ENCODE measurements at places on chromosomes 5 and 9.

GRCh38 chr5:2732850-2733249 is 18.6 kb downstream of the IRX2 start:
- no peak for DNase-seq

GRCh38 chr9:112002131-112002846 is 105.7 kb downstream of the UGCG start:
- no peak for DNase-seq

GRCh38 chr9:109802491-109802890 is 22.5 kb downstream of the PALM2AKAP2 start:
- no peak for DNase-seq

- DNase-seq = no peak
Observed at GRCh38 chr5:135356522-135357318, 42.3 kb downstream of the MACROH2A1 start.

GRCh38 chr5:142795251-142795650 is 25.1 kb downstream of the ARHGAP26 start:
- DNase-seq = no peak

DNA sequence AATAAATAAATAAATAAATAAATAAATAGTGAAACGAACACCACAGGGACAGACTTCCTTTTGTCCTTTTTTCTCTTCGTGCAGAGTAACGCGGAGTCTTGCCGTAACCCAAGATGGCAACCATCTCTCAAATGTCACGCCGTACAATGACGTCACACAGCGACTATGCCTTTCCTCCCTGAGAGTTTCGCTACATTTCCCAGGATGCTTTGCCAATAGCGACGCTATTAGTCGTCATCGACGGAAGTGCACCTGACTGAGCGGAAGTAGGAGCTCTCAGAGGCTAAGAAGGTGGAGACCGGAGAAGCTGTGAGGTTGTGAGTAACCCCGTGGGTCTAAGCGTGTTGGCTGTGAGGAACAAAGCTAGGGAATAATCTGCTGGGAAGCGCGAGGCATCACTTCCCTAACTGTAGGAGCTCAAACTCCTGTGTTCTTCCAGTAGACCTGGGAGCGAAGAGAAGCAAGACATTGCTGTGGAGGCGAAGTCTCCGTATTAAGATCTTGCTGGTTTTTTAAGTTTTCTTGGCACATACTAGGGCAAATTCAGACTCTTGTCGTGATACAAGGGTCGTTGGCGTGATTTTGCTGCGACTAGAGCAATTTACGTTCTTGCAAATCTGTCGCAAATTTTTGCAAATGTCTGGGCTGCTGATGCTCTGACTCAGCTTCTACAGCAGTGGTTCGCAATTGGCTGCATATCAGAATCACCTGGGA is at the start of gene TTC1:
Gene TTC1, plus strand, starts transcription at position 263 of the 714 bp plus-strand sequence. CDS start 1,390 bp downstream, outside the sequence.
- DNase-seq = peak; percentile 72

- no peak for DNase-seq
Observed at GRCh38 chr9:72875221-72875620, 77.6 kb downstream of the ALDH1A1 start.

GRCh38 chr5:89211836-89212235 is 328.9 kb upstream of the MEF2C start:
- no peak for DNase-seq

DNA sequence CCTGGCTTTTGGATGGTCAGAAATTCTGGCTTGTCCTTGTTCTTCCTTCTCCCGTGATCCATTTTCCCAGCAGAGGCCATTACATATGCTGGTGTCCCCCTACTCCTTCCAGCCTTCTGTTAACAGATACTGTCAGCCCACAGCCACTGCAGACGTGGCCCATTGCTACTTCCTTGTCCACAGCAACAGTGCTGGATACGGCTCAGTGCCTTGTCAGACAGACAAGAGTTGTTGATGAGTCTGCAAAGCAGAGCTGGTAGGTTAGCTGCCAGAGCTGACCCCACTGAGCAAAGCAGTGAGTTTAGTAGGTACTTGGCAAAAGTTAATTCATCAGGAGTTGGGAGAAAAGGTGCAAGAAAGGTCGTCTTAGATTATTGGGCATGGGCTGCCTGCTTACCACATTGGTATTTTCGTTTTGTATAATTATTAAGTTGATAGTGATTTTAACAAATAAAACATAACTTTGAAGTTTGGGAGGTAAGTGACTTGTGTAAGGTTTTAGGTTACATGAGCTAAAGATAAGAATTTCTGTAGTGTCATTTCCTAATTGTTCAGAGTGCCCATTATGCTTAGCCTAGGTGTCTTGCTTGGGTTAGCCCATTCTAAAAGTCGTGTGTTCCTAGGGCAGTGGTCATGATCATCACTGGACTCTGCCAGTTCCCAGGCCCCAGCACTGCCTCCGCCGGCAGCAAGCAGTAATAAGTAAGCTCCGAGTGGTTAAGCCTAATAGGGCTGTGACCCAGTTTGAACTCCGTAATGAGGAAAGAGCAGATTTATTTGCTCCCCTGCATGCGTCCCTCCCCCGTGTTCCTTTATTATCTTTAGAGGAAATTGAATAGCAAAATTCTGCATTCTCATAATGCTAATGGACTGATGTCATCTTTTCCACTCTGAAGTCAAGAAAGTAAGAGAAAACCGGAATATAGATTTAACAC is 292.0 kb downstream of the FANCC start:
- no peak for DNase-seq

DNA sequence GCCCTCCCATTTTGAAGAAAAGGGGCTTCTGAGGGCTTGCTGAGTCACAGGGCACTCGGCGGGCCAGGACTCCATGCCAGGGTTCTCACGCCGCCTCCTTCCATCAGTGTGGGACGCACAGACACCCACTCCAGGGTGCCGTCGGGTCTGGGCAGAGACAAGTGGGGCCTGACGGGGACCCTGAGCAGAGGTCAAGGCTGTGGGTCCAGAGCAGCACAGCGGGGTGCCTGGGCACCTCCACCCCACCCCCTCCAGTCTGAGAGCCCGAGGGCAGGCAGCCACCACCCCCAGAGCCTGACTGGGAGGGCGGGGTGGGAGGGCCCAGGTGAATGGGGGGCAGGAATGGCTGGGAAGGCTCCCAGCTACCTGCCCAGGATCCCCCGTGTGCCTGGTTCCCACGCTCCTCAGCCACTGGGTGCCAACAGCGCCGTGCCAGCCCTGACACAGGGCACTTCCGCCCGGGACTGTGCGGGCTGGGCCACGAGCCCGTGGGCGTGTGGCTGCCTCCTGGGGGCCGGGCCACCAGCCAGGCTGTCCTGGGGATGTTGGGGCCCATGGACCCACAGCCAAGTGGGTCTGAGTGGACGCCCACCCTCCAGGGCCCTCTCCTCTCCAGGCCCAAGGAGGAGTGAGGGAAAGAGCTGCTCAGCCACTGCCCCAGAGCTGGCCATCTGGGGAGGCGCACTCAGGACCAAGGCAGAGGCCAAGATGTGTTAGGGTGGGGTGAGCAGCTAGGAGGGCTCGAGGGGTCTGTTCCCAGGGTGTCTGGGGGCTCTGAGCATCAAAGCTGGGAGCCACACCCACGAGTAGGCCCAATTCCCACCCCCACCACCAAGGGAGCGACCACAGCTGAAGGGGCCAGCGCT is 10.1 kb upstream of the NRARP start:
- DNase-seq = no peak

DNA sequence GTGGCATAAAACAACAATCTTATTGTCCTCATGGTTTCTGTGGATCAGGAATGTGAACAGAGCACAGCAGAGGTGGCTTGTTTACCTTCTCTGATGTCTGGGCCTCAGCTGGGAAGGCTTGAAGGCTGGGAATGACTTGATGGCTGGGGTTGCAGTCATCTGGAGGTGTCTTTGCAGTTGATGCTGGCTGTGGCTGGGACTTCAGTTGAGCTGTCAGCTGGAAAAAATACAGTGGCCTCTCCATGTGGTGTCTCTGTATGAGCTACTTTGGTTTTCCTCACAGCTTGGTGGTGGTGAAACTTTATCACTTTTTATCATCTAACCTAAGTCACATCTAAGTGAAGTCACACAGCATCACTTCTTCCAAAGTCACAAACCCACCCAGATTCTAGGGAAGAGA is 24.7 kb upstream of the STX17 start:
- DNase-seq = no peak

GRCh38 chr5:4518903-4519672 is 621.0 kb upstream of the ADAMTS16 start:
- DNase-seq = no peak

- DNase-seq = no peak
Observed at GRCh38 chr5:176653401-176654385, 6.4 kb downstream of the TSPAN17 start.

GRCh38 chr5:612498-613424 is 621 bp downstream of the CEP72 start:
- DNase-seq = no peak

GRCh38 chr5:138037271-138037670 is 4.4 kb upstream of the FAM13B start:
- no peak for DNase-seq

GRCh38 chr5:131272724-131273123 is 8.9 kb downstream of the CDC42SE2 start:
- no peak for DNase-seq

GRCh38 chr9:123070198-123070597 is 36.7 kb downstream of the GPR21 start:
- DNase-seq = no peak

GRCh38 chr9:133683586-133684120 is 47.5 kb downstream of the DBH start:
- peak; percentile 59 for DNase-seq

DNA sequence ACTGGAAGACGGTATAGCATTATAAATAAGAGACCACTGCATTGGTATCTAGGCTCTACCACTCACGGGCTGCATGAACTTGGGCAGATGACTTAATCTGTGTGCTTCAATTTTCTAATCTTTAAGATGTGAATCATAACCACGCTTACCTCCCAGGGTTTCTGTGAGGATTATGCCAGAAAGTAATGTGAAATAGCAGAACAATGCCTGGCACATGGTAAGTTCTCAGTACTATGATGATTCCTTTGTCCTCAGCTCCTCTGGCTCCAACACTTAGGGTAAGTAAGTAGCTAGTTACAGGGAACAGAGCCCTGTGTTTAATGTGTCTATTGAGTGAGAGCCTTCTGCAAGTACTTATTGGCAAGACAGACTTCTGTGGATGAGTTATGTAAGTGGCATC is 31.1 kb downstream of the POU4F3 start:
- DNase-seq = no peak

- DNase-seq = no peak
Observed at GRCh38 chr5:142143878-142144277, 35.3 kb downstream of the NDFIP1 start.

GRCh38 chr9:131668439-131669268 is 71.2 kb downstream of the RAPGEF1 start:
- DNase-seq = peak; percentile 56

GRCh38 chr9:129138476-129139232 is 27.4 kb downstream of the PTPA start:
- DNase-seq = no peak

- peak; percentile 20 for DNase-seq
Observed at GRCh38 chr9:128685636-128686489, 3.2 kb upstream of the SET start.

DNA sequence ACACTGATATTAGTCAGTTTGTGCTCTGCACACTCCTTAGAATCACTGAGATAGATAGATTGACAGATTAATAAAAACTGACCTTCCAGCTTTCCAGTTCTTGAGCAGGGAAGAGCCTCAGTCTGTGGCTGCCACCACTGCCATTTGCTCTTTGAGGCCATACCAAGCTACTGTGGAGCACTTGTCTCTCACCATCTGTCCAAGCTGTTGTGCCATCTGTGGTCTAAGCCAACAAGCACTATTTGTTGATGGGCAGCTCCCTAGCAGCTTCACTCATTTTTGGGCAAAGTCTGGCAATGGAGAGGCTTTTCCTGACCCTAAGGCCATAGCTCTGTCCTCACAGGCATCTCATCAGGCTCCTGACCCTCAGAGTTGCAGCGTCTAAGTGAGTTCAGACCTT is 30.4 kb downstream of the HTR1A start:
- DNase-seq = no peak

GRCh38 chr5:65986050-65986451 is 59.7 kb downstream of the ERBIN start:
- no peak for DNase-seq

GRCh38 chr9:128138001-128138400 is 10.5 kb upstream of the PTGES2 start:
- no peak for DNase-seq

DNA sequence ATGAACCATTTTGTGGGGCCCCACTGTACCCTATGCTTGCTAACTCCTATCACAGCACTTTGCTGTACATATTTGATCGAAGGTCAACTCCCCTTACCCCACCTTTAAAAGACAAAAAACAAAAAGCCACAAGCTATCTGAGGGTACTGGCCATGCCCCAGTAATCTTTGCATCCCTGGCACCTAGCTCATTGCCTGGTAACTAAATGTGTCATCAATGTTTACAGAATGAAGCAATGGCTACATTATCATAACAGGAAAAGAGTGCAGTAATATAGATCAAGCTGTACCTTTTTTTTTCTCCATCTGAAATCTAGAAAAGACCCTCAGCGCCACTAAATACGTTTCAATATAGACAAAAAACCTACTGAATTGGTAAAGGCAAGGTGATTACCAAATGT is 188.0 kb downstream of the ELAVL2 start:
- no peak for DNase-seq
